Activated CD4-positive, CD25-positive, alpha-beta regulatory T cell treated with anti-CD3 and anti-CD28 coated beads, Interleukin-2, amount 50 U/mL, for 72 hours (primary cell): ENCODE measurements at places on chromosomes 16 and 17.

DNA sequence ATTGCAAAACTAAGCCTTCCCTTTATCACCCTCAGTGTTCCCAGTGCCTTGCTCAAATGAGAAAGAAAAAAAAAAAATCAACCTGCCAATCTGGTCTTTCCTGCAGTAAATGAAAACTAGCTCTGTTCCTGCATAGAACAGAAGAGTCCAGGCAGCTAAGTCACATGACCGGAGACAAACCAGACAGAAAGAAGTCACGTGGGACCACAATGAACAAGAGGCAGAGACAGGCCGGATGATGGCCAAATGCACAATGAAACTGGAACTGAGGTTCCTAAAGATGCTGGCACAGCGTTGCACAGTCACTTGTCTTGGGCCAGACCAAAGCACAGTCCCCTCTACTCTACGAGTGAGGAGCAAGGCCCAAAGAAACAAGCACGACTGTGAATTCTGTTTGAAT, 172.5 kb downstream of the GRIN2A start:
- no peak for DNase-seq

DNA sequence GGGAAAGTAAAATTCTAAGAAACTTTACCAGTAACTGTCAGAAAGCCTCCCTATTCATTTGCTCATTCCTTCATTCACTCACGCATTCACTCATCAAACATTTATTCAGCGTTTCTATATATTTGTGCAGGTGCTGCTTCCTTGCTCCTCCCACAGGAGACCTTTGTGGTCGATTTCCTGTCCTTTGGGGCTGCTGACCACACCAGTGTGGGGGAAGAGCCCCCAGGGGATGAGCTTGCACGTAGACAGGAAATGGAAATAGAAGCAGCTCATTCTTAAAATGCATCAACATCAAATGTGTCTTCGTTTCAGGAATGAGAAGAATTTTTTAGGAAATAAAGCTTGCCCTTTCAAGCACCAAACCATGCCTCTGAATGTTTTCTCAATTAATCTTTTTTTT, 9.6 kb downstream of the PIK3R6 start:
- peak; percentile 33 for DNase-seq

DNA sequence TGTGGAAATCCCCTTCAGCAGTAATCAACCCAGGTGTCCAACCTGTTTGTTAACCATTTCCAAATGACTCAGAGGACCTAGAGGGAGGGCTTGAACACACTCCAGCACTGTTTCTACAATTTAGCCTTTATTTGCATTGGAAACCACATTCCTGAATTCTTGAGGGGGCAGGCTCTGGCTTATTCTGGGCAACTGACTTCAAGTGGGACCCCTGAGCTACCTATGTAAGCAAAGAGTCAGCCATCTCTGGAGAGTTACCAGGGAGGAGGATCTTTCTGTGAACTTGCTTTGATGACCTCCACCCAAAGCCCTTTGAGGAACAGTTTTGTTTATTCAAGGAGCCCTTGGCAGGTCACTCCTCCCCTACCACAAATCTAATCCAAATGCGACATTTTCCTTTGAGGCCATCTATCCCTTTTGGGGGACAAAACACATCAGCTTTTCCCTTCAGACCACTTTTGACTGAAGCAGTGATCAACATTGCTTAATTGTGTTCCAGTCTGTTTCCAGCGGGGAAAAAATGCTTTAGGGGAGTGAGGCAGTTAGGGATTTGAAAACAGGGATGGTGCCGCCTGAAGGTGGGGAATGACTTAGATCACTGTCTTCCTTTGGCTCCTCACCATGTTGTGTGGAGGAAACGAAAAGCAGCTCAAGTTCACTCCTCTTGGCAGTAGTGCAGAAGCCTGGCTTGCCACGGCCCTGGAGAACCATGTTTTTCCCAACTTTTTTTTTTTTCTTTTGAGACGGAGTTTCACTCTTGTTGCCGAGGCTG, 46.2 kb downstream of the TUBD1 start:
- DNase-seq: no peak

DNA sequence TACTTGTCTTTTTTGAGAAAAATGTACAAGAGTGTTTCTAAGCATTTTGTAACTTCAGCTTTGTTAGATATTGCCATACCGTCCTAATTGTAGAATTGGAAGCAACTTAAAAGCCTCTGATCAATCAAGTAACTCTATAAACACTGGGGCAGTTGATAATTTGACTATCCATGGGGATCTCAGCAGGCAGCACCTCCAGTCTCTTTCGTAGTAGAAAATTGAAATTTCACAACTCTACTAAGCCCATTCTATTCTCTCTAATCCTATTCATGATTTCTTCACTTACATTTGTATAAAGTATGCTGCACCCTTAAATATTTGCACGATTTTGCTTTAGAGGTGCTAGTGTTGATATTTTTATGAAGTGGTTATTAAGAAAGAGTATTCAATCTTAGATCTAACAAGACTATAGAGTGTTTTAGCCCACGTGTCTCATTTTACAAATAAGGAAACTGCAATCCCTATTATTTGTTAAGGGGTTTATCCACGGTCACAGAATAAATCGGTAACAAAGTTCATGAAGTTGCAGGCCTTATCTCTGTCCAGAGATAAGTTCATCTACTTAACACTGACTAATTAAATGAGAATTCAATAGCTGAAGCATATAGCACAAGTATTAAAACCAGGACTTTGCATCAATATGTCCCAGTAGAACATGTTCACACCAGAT, 10.9 kb downstream of the ABCA6 start:
- no peak for DNase-seq

GRCh38 chr17:71446645-71447437, 674.0 kb upstream of the SOX9 start:
- DNase-seq: no peak

DNA sequence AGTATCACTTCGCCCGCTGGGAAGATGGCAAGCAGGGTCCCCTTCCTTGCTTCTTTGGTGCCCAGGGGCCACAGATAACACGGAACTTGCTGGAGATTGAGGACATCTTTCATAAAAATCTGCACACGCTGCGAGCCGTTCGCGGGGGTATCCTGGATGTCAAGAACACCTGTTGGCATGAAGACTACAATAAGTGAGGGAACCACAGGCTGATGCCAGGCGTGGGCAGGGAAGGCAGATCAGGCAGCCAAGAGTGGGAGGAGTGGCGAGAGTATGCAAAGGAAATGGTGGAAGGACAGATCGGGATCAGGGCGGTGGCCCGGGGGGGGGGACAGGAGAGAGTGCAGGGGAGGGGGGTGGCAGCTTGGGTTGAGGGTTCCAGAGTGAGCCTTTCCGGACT, 22.2 kb downstream of the DNAH2 start:
- no peak for DNase-seq

GRCh38 chr17:67637901-67638641, 79.7 kb upstream of the NOL11 start:
- no peak for DNase-seq

DNA sequence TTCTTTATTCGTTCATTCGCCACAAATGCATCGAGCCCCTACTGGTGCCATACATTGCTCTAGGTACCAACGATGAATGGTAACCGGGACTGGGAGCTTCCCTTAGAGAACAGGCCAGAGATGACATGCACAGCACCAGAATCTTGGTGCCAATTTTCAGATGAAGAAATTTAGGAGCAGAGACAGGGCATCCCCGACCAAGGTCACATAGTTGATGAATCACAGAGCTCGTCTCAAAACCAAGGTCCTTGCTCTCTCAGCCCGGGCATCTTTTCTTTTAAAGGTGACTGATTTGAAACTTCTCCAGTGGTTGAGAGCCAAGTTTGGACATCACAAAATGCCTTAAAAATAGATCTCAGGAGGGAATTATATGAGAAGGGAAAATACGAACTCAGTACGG, 73.2 kb upstream of the C16orf82 start:
- DNase-seq: no peak

DNA sequence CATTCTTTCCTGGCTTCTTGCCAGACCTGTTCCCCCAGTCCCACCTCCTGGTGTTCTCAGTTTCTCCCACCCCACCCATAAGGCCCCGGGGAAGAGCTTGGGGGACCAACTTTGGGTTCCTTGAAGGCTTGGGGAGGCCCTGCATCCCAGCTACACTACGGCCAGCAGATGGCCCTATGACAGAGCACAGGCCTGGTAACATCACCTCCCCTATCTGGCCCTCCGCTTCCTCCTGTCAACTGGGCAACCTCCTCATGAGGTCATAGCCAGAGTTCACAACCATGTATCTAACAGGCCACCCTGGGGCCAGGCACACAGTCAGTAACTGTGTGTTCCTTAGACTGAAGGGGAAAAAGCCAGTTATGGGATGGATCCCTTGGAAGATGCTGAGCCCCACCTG, 31.4 kb downstream of the MYO15A start:
- DNase-seq: no peak

- DNase-seq: no peak
Measured at GRCh38 chr17:13199425-13199824, 181.6 kb upstream of the ELAC2 start.

GRCh38 chr17:9381068-9381467, 194.6 kb downstream of the STX8 start:
- DNase-seq: no peak

DNA sequence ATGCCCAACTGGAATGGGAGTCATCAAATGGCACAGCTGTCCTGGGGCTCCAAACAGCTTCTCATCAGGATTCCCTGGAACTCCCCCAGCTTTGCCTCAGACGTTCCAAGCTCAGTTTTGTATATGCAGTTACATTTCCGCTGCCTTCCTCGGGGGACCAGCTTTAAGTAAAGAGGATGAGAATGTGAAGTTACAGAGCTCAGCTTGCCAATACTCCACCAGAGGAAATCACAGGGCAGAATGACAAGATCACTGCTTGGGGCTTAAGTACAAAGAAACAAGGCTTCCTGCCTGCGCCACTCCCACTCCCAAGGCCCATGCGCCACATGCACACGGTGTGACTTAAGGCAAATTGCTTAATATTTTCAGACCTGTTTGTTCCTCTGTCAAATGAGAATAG, 272.4 kb upstream of the CDH11 start:
- DNase-seq: no peak

GRCh38 chr17:68289473-68289872, 1.5 kb downstream of the SLC16A6 start:
- no peak for DNase-seq

- DNase-seq: peak; percentile 69
Measured at GRCh38 chr17:35460354-35460851, 11.8 kb upstream of the SLFN13 start.

- DNase-seq: no peak
Measured at GRCh38 chr17:81428121-81428515, 32.9 kb downstream of the BAHCC1 start.

GRCh38 chr16:74649839-74650504, 16.7 kb downstream of the RFWD3 start:
- DNase-seq: no peak

DNA sequence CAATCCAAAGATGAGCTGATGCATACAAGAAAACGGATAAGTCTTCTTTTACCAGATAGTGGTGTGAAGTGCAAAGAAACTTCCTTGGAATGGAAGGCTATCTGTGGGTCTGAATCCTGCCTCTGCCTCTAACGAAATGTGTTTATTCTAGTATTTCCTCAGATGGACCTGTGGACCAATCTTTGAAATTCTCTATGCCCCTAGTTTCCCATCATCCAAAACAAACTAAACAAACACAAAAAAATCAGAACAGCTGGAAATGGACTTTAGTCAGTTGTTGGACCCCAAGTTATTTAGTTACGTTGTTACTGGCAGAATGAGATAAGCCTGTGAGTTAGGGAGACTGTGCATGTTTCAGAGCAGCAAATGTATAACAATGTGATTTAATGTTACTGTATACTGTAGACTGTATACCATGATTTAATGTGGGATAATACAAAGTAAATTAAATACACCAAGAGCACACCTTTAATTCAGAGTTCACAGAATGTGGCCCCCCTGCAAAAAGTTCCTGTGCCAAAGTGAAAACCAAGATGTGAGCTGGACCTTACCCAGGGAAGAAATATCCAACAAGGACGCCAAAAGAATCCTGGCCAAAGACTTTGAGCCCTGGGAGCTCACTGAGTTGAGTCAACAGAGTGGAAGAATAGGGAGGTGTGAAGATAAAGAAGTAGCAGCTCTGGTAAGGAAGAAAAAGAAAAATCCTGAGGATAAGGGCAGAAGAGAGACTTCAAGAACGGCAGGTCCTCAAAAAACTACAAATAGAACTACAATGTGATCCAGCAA, 255.2 kb downstream of the CNTNAP4 start:
- no peak for DNase-seq

DNA sequence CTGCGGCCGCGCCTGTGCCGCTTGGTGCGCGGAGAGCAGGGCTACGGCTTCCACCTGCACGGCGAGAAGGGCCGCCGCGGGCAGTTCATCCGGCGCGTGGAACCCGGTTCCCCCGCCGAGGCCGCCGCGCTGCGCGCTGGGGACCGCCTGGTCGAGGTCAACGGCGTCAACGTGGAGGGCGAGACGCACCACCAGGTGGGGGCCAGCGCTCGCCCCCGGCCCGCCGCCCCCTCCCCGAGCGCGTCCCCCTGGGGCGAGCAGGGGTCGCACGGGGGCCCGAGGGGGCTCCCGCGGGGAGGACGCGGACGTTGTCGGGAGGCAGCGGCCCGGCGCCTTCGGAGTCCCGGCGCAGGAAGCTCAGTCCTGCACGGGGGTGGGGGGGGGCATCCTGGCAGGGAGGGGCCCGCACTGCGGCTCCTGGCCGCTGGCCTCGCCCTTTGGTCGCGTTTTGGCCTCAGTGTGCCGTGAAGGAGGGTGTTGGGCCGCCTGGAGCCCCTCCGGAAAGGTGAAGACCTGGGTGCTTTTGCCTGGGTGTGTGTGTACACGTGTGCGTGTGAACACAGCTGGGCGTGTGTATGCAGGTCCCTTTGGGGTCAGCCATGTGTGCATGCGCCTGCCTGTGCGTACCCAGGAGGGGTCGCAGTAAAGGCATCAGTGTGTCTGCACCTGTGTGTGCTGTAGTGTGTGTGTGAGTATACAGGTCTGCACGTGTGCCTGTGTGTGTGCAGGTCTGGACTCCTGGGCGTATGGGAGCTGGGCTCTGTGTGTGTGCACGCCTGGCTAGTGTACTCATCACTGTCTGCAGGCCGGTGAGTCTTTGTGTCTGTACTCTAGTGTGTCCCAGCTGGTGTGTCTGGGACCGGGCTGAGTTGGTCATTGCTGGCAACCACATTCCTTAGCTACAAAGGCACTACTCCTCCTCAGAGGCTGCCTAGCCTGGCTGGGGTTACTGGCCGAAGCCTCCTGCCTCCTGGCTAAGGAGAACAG, 615 bp downstream of the NHERF2 start:
- DNase-seq: no peak

- no peak for DNase-seq
Measured at GRCh38 chr17:1769822-1770477, 8.1 kb downstream of the SERPINF1 start.

DNA sequence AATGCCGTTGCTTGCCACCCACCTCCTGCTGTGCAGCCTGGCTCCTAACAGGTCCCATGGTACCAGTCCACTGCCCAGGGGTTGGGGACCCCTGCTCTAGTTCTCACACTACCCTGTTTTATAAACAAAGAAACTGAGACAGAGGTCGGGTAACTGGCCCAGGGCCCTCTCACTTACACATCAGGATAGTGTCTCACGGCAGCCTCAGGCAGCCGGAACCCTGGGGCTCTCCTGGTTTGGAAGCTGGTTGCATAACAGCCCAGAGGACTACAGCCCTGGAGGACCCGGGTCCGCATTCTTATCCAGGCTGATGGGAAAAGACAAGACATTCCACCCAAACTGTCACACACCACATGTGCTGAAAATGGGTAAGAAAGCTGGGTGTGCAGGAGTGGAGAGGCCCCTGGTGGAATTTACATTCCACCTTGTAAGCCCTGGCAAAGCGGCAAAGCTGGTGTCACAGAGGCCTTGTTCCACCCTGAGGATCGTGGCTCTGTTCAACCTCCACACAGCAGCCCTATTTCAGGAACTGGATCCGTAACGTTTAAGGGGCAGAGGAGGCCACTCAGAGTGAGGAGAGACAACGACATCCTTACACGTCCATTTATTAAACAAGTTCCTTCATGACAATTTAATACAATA, 9.8 kb downstream of the CMTM3 start:
- no peak for DNase-seq
